ENCODE measurements at places on chromosomes 5 and 9.

DNA sequence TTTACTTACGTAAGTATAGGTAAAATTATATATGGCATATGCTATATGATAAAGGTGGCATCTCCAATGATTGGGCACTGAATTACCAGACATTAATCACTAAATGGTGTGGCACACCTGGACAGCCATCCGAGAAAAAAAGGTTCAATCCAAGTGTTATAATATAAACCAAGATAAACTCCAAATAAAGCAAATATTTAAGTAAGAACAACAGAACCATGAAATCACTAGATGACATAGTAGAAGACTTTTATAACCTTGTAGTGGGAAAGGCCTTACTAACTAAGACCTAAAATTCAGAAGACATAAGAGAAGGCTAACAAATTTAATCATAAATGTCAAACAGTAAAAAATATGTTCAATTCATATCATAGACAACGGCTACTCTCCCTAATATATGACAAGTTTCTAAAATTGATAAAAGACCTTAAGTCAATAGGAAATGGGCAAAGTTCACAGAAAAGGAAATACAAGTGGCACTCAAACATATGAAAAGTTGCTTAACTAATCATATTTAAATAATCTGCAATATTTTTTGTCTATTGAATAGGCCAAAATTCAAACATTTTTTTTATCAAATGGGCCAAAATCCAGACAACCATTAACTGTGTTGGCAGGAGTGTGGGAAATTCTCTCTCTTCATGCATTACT, 55.1 kb downstream of the ELOVL7 start:
- DNase-seq = no peak

DNA sequence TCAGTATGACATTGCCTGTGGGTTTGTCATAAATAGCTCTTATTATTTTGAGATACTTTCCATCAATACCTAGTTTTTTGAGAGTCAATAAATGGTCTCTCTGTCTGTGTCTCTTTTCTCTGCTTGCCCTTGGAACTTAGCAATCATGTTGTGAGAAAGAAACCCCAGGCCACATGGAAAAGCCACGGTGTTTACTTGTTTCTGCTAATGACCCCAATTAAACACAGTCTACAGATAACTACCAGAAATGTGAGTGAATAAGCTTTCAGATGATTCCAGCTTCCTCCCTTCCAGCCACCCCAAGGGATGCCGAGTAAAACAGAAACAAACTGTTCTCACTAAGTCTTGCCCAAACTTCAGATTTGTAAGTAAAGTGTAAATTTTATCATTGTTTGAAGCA, 584.9 kb downstream of the MAT2B start:
- no peak for DNase-seq

DNA sequence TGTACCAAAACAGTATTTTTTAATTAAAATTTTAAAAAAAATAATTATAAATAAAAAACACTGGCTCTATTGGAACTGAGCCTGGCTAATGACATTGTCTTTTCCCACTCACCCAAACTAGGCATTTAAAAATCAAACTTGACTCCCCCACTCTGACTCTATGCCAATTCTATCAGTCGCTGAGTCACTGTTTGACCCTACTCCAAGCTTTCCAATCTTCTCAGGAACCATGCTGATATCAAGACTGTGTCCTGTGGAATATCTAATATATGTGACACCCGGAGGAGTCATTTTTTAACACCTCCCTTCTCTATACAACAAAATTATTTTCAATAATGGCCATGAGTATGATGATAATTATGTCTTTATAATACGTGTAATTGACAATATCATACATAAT, 171.6 kb upstream of the RASEF start:
- no peak for DNase-seq

DNA sequence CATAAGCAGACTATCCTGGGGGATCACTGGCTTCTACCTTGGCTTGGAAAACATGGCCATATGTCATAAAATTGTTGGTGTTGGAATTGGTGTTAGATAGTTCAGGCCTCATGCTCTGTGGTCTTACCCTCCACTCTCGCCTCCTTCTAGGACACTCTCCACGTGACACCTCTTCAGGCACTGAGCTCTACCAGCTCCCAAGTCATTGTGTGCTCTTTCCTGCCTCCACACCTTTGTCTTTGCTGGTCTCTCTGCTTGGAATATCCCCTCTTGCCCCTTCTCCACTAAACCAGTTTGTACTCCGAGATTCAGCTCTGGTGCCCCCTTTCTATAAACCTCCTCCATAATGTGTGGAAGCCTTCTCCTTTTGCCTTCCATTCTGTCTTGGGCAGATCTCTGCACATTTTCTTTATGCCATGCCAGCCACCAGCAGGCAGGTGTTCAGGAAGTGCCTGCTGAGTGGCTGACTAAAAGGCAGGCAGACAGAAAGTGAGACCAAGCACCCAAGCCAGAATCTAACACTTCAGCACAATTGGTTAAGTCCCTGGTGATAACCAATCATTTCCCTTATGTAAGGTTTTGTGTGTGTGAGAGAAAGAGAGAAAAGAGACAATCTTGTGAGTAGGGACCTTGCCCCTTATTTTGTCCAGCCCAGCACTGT, 37.7 kb downstream of the SAR1B start:
- DNase-seq = no peak

GRCh38 chr5:128629157-128629556, 91.1 kb upstream of the FBN2 start:
- DNase-seq = no peak

DNA sequence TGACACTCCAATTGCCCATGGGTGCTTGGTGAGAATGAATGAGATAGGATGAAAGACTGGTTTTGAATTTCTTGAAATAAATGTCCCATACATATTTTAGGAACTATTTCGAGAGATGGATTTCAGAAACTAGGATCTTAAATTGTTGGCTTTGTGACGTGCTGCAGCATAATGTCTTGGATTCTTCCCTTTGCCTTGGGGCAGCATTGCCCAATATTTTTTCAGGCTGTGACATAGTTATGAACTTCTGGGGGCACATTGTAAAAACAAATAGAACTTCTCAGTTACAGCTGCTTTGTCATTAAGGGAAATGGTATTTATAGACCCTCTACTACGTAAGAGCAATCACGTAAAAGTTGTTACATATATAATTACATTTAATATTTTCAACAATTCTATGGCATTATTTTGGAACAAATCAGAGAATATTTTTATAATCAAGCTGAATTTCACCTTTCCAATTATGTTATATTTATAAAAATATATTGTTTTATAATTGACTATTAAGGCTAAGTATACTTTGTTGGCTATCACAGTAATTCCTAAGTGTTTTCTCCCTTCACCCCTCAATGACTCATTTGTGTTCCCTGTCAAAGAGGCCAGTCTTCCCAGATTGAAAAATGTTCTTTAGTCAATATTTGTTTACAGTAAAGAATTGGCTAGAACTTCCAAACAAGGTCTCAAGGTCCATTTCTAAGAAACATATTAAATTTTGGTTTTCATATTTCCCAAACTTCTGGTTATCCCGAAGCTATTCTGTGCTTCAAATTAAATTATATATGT, 1388.3 kb upstream of the ACO1 start:
- DNase-seq = no peak

- DNase-seq = no peak
Measured at GRCh38 chr9:101242651-101243050, 142.2 kb downstream of the BAAT start.

GRCh38 chr9:35661756-35662350, 3.1 kb downstream of the ARHGEF39 start:
- DNase-seq = no peak

GRCh38 chr5:10854506-10855277, 93.7 kb upstream of the DAP start:
- no peak for DNase-seq

All from stimulated activated CD4-positive, alpha-beta T cell treated with anti-CD3 and anti-CD28 coated beads, Interleukin-12 subunit alpha, Interleukin-12 subunit beta, amount 100 ng/mL, for 24 hours (primary cell).